NCI-H1092 treated with DMSO at 0.1 percent for 48 hours (cell line): ENCODE measurements at places on chromosomes 5 and 9.
A peak's percentile ranks its signal among the peaks of the same experiment; 100 is the strongest.

- no peak for DNase-seq
Measured at GRCh38 chr9:97651646-97652045, 18.0 kb downstream of the NCBP1 start.

DNA sequence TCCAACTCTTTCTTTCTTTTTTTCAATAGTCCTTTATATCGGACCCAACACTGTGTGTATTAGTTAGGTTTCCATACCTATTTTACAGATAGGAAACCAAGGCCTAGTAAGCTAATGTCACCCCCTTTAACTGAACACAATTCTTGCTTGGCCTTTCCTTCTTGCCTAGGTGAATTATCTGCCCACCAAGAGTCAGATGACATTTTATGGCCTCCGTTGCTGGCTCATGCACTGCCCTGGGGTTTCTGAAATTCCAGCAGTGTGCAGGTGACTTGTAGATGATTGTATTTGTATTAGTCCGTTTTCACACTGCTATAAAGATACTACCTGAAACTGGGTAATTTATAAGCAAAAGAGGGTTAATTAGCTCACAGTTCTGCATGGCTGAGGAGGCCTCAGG is 293.8 kb downstream of the GAS1 start:
- no peak for DNase-seq

- DNase-seq = peak; percentile 38
Measured at GRCh38 chr9:112970939-112971338, 41.1 kb downstream of the ZNF883 start.

- no peak for DNase-seq
Measured at GRCh38 chr5:2805080-2805479, 53.6 kb upstream of the IRX2 start.

DNA sequence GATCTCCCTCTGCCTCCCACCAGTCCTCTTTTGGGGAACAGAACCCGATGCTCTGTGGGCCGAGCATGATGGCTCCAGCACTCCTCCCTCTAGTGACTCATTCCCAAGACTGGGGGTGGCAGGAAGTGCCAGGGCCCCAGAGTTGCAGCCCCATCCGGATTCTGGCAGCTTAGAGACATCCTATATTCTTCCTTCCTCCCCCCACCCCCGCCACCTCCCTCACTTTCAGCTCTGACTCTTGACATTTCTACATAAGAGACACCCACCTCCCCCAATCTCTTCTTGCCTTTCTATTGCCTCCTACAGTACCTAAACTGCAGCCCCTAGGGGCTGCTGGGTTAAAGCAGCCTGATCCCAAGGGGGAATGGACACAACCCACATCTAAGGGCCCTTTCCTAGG is 47.1 kb upstream of the MATR3 start:
- no peak for DNase-seq

DNA sequence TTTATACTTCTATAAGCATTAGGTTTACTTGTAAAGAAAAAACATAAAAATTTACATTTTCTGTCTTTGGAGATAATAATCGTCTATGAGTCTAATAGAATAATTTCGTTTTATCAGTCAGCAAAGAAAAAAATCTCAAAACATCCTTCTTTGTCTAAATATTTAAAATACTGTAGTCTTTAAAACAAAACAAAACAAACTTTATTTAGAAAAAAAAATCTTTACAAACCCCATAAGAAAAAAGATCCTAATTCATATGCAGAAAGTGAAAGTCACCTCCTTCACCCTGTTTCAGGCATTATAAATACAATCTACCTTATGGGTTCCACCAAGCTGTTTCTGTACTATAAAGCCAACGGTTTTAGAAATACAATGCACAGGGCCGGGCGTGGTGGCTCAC is 5.6 kb downstream of the LARS1 start:
- DNase-seq = no peak

GRCh38 chr5:72510610-72511181 is 3.5 kb upstream of the ZNF366 start:
- no peak for DNase-seq

GRCh38 chr5:114062932-114063867 is 298.7 kb upstream of the KCNN2 start:
- no peak for DNase-seq

DNA sequence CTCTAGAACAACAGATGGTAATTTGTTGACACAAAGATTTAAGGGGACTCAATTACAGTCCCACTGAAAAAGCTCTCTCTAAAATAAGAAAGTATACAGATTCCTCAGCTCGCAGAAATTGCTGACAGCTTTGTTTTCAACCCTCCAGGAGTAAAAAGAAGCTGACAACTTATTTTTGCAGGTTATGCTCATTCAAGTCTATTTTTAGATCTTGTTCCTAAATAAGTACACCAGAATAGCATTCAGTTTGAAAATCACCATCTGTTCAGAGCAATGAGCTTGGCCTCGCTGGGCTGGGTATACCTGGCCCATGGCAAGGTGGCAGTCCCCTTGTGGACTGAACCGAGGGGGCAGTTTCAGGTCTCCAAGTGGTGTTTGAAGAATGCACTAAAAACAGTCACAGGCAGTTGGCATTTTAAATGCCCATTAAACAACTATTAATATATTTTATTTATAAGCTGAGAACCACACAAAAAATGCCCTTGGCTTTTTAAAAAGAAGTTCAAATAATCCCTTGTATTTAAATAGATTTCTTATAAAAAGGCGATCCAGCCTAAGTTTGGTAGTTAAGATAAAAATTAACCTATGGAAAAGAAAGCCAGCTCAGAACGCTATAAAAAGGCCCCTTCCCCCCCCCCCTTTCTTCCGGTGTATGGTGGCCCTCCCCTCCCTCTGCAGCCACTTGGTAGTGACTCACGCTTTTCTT is 169.2 kb downstream of the AUH start:
- no peak for DNase-seq

- DNase-seq = no peak
Measured at GRCh38 chr9:126643945-126644527, 30.3 kb downstream of the LMX1B start.

DNA sequence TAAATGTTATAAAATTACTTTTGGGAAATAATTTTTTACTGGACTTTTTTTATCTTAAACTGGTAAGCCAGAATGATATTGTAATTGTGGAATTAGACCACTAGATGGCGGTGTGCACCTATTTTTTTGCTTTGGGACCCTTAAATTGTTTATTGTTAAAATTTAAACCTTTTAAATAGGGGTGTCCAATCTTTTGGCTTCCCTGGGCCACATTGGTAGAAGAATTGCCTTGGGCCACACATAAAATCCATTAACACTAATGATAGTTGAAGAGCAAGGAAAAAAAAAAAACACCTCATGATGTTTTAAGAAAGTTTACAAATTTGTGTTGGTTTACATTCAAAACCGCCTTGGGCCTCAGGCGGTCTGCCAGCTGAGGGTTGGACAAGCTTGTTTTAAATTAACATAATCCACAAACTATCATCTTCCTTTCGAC is 28.4 kb upstream of the GADD45G start:
- peak; percentile 43 for DNase-seq

GRCh38 chr5:150419630-150420270 is 7.0 kb upstream of the CD74 start:
- DNase-seq = no peak

- DNase-seq = no peak
Measured at GRCh38 chr5:162931501-162931900, 505.9 kb upstream of the CCNG1 start.

- no peak for DNase-seq
Measured at GRCh38 chr9:137986268-137987099, 108.9 kb downstream of the CACNA1B start.

GRCh38 chr5:97400537-97400936 is 217.5 kb upstream of the RIOK2 start:
- no peak for DNase-seq

DNA sequence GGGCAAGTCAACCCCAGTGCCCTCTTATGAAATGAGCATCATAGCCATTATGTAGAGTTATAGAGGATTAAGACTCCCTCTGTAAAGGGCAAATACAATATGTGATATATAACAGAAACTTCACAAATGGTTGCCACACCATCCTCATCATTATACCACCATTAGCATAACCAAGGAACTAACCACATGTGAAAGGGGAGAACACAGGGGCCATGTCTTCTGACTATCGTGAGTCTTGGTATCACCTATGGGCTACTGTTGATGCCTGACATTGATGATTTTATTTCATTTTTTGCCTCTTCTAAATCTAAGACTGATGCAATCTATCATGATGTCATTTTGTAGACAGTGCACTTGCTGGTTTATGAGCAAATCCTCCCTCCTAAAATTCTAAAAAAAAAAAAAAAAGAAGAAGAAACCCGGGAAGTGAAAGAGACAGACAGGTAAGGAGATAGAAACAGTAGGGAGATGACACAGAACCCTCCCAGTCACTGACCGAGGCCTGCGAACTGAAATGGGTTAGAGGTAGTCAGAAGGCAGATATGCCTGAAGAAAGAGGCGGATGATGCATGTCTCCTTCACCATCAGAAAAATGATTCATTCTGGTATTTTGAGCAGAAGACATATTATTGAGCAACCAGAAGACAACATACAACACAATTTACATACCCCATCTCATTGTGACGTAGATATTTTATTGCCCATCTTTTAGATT is 266.0 kb downstream of the DMAC1 start:
- DNase-seq = no peak

DNA sequence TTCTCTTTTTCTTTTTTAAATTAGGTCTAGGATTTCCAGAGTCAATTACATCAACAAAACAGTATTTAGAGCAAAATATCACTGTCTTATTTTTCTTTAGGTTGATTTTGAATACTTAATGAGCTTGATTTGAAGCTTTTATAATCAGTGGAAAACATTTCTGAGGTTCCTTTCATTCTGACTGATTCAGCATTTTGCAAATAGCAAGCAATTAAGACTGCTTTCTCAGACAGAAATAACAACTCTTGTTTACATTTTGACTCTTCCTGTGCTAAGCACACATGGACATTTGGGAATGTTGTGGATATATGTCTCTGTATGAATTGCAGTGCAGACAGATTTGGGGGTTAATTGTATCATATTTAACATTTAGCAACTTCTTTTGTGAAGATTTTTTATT is 22.2 kb upstream of the MCCC2 start:
- no peak for DNase-seq

- peak; percentile 33 for DNase-seq
Measured at GRCh38 chr9:83238871-83239640, 176.1 kb upstream of the RASEF start.

GRCh38 chr9:111148052-111149017 is 110.1 kb upstream of the LPAR1 start:
- no peak for DNase-seq

DNA sequence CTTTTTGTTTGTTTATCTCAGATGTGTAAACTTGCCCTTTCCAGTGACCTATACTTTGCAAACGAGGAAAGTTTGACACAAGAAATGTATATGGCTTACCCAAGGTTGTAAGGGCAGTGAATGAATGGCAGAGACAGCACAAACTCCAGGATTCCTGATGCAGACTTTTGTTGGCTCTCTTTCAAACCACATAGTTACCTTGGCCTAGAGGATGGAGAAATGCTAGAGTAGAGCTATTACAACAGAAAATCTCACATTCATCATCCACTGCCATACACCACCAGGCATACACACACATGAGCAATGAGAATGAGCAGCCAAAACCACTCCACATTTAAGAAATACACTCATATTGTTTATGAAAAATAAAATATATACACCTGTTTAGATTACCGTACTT is 387.0 kb downstream of the TLR4 start:
- no peak for DNase-seq

DNA sequence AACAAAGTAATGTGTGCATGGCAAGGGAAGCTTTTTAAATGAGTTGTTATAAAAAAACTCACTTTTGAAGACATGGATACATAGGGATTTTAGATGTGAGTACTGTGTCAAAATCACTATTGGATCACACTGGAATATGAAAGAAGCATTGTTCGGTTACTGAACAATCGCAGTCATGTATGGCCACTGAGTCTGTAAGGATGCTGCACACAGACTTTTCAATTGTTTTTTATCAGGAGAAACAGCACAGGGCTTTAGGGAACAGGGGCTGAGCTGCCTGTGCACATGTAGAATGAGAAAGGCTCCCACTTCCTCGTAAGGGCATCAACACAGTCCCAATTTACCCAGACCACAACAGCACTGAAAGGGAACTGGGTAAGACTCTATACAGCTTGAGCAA is 1333.9 kb upstream of the DMAC1 start:
- no peak for DNase-seq

DNA sequence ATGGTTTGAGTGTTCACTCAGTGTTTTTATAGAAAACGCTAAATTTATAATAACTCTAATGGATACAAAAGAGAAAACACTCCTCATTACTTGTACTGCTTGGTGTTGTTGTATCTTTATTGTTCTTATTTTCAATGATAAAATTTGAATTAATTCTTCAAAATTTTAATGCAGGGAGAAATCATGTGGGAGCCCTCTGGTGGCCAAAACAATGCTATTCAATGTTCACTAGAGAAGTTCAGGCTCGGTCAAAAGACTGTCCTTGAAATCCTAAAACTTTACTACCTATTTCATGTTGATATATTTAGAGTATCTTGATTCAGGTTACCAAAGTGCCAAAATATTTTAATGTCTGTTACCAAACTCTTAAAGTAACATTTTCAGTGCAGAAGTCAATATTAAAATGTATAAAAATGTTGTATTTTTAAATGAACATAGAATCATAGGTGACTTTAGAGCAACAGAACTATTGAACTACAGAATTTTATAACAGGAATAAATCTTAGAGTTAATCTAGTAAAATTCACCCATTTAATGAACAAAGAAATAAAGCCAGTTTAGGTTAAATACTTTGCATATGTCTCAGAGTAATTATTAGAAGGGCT is 1259.8 kb downstream of the PTPRD start:
- DNase-seq = peak; percentile 20

DNA sequence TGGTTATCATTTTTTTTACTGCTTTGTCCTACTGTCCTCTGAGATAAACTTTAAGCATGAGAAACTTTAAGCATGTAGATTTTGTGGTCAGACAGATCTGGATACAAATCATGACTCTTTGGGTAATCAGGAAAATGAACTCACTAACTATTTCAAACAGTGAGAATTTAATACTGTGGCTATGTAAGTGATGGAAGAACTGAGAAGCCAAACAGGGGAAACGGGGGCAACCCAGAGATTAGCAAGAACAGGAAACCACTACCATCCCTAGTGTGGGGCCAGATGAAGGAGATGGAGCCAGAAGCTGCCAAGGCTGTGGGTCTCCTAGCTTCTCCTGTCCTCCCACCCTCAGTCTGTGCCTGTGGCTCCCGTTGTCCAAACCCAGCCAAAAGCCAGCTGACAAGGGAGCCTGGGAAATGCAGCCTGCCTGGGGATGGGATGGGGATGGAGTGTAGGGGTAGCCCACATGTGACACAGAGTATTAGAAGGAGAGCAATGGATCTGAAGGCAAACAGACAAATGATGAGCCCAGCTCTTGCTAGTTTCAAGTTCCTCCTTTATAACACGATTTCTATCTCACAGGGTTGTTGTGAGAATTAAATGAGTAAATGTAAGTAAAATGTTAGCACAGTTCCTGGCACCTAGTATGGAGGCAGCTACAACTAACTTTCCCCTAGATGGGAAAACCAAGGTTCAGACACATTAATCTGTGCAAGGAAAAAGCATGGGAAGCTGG is 27.7 kb upstream of the CDC23 start:
- DNase-seq = no peak
